GF-D8 (cell line): ENCODE measurements at places on chromosomes 13 and 19.

GRCh38 chr13:104831831-104832230 lies 1703.6 kb downstream of the EFNB2 start:
- DNase-seq: no peak

DNA sequence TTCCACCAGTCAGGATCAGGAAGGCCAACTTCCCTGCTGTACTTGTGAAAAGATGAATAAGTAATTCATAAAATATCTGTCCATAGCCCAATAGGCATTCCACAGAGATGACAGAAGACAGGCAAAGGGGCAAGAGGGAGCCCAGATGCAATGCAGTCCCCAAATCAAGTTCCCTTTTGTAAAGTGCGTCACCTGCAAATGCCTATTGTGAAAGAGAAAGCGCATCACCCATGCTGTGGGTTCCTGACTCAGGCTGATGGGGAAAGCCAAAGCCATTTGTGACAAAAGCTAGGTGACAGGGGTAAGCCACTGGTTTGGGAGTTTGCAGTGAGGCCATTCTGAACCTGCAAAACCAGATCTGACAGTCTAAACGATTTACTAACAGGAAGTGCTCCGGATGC lies 157.5 kb upstream of the ZNF536 start:
- no peak for DNase-seq

GRCh38 chr13:91196958-91197357 lies 150.5 kb upstream of the MIR17HG start:
- DNase-seq: no peak

- no peak for DNase-seq
Observed at GRCh38 chr19:41991025-41991424, 3.0 kb downstream of the ATP1A3 start.

DNA sequence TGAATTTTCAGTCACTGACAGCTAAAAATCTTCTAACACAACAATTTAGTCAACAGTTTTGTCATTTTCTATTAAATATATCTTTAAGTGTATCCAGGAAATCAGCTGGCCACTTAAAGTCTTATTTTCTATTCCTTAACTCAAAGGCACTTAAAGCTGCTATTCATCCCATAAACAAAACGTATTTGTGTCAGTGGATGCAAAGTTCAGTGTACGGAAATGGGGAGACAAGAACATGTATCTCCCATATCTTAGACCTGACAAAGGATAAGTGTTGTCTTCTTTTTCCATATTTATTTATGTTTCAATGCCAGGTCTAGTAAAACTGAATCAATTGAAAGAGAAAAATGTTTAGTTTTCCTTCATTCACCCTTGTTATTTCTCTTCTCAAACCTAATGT lies 409.8 kb upstream of the KLHL1 start:
- no peak for DNase-seq

- DNase-seq: no peak
Observed at GRCh38 chr19:11179716-11180297, 17.5 kb downstream of the KANK2 start.

DNA sequence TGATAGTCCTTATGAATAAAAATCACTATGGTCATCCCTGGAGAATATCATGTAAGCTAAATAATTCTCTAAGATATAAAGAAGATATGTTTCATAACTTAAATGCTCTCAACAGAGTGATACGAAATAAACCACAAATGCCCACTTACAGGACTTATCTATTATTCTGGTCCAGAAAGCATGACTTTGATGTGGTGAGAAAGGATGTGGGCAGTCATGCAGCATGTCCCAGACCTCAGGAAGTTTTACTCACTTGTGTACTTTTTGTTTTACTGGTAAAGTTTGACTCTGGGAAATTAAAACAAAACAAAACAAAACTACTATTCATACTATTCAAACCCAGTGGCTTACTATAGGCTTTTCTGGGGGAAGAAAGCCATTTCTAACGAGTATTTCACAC lies 483.2 kb upstream of the SLITRK6 start:
- no peak for DNase-seq

GRCh38 chr13:60012488-60012887 lies 151.2 kb downstream of the DIAPH3 start:
- DNase-seq: no peak

GRCh38 chr13:49516467-49516866 lies 20.7 kb downstream of the PHF11 start:
- DNase-seq: no peak

DNA sequence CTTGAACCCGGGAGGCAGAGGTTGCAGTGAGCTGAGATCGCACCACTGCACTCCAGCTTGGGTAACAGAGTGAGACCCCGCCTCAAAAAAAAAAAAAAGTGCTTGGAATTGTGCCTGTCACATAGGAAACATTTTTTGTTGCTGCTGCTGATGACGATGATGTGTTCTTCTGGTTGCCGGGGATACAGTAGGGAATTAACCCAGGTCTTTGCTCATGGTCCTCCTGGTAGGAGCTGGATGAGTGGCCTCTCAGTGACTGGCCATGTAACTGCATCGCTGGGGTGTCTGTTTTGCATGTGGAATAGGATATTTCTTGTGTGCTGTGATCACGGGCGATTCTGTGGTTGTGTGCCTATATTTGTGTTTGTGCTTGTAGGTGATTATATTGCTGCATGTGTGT lies 4.7 kb upstream of the CNFN start:
- no peak for DNase-seq

DNA sequence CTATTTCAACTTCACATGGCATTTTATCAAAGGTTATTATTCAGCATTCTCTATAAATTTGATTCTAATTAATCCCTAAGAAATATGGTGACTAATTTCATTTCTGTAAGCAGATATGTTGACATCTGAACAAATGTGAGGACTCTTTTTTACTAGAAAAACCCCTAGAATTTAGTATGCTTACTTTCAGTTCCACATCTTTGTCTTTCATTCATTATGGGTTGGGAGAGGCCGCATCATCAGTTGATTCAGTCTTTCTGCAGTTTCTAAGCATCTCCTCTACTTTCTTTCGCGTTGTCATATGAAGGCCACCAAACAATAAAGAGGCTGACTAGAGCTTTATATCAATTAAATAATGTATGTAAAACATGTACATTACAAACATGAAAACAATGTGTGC lies 55.4 kb upstream of the MTIF3 start:
- no peak for DNase-seq

- DNase-seq: no peak
Observed at GRCh38 chr19:48695743-48696352, at the start of gene FUT2. FUT2 (plus strand) TSS chr19:48695971; CDS start chr19:48702957, 6,986 bp downstream.

DNA sequence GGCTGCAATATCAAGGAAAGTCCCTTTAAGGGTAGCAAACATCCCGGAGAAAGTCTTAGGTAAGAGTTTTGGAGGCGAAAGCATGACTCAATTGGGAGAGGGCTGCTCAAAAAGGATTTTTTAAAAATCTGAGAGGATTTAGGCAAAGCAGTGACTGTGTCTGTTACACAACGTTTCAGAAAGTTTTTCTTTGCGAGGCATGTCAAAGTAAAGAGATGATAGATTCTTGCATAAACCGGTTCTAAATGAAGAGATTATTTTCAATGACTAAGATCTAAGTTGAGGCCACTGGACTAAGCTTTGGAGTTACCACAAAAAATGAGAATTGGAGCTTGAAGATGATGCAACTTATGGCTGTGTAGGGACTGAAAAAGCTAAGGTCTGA lies 43.7 kb upstream of the ENOX1 start:
- no peak for DNase-seq

- DNase-seq: no peak
Observed at GRCh38 chr19:46975925-46976782, 43.5 kb upstream of the NPAS1 start.

GRCh38 chr13:77033717-77034302 lies 6.9 kb upstream of the FBXL3 start:
- no peak for DNase-seq

GRCh38 chr13:61891401-61891800 lies 475.8 kb upstream of the PCDH20 start:
- no peak for DNase-seq

- no peak for DNase-seq
Observed at GRCh38 chr19:17041976-17042375, 15.4 kb upstream of the CPAMD8 start.

- DNase-seq: no peak
Observed at GRCh38 chr13:106415971-106416370, 119.5 kb downstream of the EFNB2 start.

GRCh38 chr13:37270226-37271001 lies 164.9 kb upstream of the CSNK1A1L start:
- no peak for DNase-seq

DNA sequence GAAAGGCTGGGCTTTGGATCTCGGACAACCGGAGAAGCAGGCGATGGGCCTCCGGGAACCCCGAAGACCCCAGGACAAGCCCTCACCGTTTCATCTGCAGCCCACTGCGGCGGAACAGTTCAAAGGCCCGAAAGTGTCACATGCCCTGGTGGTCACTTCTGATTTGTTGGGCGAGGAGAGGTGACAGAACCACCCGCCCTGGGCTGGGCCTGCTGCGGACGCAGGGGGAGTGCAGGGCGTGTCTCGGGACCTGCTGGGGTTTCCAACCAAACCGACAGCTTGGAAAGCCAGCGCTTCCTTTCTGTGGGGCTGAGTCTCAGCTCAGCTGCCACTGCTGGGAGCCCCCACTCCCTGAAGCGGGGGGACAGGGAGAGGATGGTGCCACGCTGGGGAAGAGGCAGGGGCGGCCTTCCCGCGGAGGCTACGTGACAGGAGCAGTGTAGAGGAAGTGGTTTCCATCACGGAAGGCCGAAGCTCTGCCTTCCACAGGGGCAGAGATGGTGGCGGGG lies 22.8 kb upstream of the ZBTB7A start:
- DNase-seq: peak; percentile 80

DNA sequence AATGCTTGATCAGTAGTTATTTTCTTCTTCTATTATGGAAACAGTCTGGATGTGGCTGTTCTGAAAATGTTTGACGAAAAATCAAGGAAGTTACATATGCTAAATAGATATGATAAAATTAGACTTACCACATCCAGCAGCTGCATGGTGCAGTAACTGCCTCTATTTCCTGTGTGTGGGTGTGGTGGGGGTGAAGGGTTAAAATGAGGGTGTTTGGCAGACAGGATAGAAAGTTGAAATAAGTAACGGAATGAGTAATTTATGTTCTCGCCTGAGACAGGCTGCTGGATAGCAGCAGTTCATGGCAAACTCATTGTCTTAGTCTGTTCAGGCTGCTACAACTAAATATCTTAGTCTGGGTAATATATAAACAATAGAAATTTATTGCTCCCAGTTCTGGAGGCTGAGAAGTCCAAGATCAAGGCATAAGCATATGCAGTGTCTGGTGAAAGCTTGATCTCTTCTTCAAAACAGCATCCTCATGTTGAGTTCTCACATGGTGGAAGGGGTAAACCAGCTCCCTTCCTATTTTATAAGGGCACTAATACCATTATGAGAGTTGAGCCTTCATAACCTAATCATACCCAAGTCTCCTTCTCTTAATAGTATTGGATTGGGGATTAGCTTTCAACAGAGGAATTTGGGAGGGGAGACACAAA lies 1248.9 kb downstream of the SLITRK5 start:
- no peak for DNase-seq
